CD4-positive, alpha-beta memory T cell (primary cell): ENCODE measurements at places on chromosomes 6 and 20. TPM values are rescaled to one million over a fixed set of nuclear protein-coding genes. Genes with fewer than 3 reads are reported as not detected.

IL17F gene
- polyA plus RNA-seq = not detected

LPA gene
- polyA plus RNA-seq = not detected

DSN1 gene
- polyA plus RNA-seq = 8.2 TPM

SLC17A1 gene
- not detected for polyA plus RNA-seq

DNA sequence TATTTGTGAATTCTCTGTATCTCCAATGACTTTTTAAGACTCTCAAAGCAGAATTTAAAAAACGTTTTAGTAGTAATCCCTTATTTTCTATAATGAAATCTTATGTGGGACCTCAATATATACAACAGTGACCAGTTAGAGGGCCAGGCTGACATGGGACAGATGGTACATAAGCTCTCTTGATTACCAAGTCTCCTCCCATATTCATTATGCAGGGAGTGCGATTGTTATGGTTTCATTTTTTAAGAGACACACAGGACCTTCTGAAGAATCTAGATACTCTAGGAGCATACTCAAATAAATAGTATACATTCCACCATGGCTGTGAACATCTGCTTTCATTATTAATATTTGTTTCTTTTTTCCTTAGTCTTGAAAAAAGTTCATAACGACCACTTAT is 43.5 kb downstream of the GCLC start:
- no peak for DNase-seq

- no peak for DNase-seq
Observed at GRCh38 chr20:49447946-49448809, 34.3 kb downstream of the KCNB1 start.

DNA sequence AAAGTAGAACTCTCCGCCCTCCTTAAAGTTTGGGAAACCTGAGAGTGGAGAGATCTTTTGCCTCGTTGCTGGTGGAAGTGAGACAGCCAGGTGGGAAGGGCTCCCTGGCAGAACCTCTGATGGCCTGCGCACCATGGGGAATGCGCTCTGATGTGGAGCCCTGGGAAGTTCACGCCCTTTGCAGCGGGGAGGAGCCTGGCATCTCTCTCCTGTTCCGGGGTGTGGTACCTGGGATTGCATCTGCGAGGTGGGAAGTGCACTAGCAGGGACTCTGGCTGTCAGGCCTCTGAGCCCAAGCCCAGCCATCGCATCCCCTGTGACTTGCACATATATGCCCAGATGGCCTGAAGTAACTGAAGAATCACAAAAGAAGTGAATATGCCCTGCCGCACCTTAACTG is 159.8 kb downstream of the AKAP7 start:
- no peak for DNase-seq

GRCh38 chr6:70289299-70289698 is 13.6 kb downstream of the COL9A1 start:
- DNase-seq = no peak

DNA sequence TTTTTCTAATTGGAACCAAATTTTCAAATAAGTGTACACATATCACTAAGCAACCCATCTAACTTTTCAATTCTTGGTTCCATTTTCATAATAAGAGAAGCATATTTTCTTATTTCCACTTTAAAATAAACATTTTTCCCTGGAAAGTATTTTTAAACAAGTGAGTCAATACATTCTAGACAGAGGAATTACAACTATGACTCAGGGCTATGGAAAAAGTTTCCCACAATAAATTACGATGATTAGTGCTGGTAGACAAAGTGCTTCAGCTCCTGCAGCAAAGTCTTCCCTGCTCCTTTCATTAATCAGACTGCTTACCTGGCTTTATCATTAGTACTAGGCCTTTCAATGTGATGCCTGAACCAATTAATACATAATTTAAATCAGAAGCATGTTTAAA is 322.5 kb downstream of the HACE1 start:
- DNase-seq = no peak

- no peak for DNase-seq
Observed at GRCh38 chr6:151044465-151045441, 179.3 kb downstream of the MTHFD1L start.

DNA sequence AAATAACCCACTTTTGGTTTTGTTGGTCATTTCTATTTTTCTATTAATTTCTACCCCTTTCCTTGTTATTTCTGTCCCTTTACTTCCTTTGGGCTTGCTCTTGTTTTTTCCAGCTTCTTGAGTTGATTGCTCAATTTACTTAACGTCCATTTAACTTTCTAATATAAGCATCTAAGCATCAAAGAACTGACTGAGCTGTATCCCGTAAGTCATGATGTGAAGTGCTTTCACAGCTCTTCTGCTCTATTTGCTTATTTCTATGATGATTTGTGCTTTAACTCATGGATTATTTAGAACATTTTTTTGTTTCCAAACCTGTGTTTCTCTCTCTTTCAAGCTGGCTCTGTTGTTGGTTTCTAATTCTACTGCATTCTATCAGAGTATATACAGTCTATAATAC is 56.7 kb upstream of the SMIM29 start:
- DNase-seq = no peak

DNA sequence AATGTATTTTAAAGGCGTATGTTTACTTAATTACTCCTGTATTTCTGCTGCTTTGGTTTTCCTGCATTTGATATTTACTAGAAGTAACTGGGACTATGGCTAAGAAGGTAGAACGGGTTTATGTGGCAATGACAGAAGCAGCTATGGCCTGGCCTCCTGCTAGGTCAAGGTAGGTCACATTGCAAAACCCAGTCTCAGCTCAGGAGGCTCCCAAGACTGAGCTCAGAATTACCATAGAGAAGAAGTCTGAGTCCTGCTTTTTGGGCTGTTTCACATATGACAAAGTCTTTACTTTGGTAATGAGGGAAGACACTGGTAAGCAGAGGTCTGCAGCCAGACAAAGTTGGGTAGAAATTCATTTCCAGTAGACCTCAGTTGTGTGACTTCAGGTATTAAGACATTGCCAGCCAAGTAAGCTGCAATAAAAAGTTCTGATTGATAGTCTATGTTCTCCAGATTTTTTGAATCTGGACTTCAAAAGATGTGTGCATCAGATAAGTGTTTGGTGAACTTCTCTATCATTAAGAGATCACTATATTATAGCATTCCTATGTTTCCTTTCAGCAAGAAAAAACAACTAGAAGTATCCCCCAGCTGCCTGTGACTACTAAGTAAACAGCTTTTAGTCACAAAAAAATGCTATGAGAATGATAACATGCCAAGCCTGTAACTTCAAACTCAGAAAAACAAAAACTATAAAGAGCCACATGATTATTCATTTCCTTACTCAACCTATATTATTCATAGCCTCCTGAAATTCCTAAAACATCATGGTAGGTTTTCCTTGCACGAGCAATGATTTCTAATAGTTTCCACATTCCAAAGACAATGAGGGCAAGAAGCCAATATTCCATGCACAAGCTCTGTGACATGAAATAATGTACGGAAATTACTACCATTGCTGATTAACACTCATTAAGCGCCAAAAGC is 312.3 kb downstream of the HAO1 start:
- DNase-seq = no peak

DNA sequence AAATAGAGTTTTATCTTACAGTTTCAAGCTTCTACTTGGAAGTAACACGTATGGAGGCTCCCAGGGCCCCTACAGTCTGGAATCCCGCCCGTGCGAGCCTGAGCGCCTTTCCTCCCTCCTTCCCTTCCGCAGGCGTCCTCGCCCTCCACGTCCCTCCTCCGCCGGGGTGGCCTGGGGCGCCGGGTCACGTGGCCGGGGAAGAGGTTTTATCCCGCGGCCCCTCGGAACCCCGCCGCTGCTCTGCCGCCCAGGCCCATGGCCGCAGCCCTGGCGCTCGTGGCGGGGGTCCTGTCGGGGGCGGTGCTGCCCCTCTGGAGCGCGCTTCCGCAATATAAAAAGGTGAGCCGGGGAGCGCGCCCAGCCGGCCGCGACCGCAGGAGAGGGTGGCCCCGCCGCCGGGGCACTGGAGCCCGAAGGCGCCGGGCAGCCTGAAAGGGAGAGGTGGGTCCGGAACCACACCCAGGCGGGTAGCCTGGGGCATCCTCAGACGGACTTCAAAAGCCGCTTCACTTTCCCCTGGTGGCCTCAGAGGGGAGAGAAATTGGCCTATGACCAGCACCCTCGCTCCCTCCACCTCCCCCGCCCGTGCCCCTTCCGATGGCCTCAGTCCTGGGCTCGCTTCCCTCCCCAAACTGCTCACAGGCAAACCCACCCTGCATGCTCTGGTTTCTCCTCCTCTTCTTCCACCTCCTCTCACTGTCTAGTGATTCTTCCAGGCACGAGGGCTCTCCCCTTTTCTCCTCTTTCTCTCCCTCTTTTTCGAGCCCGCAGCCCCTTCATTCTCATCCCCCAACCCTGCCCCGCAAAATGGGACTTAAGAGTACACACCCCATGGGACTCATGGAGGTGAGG is at the start of gene CLPSL2:
TSS of gene CLPSL2 (plus strand) at position 235 of the 852 bp plus-strand sequence. CDS start at position 256, 21 bp downstream.
- no peak for DNase-seq

DNA sequence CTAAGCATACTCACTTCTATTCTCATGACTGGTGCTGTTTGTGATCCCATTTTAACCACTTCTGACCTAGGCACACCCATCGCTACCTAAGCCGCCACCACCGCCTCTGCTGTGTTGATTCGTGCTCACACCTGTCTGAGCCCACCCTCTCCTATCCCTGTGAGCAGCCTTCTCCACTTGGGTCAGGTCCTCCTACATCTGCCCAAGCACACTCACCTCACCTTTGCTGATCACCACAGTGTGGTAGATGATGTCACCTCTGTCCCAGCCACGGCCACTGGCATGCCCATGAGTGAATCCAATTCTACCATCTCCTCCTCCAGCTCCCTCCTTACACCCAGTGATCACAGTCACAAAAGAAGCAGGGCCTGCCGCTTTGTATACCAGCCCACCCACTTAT is 20.8 kb downstream of the MUC22 start:
- no peak for DNase-seq

DNA sequence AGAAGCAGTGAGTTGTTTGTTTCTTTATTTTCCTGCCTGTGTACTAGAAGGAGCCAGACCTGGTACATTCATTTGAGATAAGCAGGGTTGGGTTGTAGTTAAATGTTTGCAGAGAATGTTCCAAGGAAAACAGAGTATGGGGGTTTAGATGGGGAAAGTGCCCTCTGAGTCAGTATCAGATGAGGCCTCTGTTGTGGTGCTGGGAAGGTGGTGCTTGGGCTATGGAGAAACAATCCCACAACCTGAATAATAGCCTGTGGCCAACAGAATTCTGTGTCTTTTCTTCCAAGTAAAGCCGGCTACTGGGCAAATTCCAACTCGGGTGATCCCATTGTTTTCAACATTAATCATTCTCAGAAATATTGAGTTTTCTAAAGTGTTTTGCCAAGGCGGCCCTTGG is 109.3 kb downstream of the RNF144B start:
- no peak for DNase-seq

DNA sequence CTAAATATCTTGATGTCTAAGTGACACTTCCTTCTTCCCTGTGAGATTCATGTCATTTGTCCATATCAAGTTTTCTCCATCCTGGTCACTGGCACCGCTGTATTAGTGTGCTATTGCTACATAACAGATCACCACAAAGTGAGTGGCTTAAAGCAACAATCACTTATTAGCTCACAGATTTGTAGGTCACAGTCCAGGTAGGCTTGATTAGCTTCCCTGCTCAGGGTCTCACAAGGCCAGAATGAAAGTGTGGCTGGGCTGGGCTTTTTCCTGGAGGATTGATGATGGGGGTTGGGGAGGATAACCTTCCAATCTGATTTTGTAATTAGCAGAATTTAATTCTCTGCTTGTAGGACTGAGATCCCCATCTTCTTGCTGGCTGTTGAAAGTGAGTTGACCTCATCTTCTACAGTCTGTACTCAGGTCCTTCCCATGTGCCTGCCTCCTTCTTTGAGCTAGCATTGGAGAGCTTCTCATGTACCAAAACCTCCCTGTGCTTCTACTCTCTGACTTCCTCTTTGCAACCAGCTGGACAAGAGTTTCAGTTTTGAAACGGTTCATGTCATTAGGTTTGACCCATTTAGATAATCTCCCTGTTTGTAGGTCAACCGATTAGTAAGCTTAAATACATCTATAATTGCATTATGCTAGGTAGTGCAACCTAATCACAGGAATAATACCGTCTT is 152.4 kb upstream of the MAN1A1 start:
- no peak for DNase-seq

GRCh38 chr20:16528078-16528477 is 45.2 kb downstream of the KIF16B start:
- DNase-seq = no peak

DNA sequence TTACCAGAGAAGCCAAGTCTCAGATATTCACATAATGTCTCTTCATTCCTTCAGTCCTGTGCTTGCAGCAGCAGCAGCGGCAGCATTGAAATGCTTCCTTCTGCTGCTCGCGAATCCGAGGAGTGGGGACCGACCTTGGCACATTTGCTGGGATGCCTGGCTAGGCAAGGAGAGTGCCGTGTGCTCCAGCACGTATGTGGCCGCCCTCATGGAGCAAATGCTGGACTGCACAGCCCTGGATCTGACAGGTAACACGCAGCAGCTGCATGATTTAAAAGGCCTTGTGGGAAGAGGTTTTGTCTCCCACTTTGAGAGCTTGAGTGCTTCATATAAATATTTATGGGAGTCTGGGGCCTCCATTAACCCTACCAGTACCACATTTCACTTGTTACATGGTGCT is 9.9 kb downstream of the MAFB start:
- DNase-seq = no peak

GRCh38 chr20:41248368-41249024 is 69.0 kb downstream of the ZHX3 start:
- DNase-seq = no peak

DNA sequence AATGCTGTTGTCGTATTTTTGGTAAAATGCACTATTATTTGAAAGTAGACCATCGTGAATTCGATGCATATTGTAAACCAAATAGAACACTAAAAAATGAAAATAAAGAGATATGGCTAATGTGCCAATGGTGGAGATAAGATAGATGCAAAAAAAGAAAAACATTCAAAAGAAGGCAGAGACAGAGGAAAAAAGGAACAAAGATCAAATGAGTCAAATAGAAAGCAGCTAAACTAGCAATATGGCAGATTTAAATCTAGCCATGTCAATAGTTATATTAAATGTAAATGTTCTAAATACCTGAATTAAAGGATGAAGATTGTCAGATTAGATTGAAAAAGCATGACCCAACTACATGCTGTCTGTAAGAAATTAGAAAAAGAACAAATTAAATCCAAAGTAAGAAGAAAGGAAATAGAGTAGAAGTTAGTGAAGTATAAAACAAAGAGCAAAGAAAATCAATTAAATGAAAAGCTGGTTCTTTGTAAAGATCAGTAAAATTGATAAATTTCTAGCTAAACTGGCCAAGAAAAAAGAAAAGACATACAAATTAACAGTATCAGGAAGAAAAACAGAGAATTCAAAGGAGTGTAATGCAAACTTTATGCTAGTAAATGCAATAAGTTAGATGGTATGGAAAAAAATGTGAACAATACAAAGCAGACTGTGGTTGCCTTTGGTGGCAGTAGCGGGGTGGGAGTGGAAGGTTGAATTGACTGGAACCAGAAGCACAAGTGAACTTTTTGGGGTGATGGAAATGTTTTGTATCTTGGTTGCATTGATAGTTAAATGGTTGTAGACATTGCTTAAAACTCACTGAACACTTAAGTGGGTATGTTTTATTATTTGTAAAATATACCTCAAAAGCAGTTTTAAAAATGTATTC is 44.8 kb downstream of the PTPN1 start:
- no peak for DNase-seq
